ENCODE measurements at places on chromosomes 4 and X.

DNA sequence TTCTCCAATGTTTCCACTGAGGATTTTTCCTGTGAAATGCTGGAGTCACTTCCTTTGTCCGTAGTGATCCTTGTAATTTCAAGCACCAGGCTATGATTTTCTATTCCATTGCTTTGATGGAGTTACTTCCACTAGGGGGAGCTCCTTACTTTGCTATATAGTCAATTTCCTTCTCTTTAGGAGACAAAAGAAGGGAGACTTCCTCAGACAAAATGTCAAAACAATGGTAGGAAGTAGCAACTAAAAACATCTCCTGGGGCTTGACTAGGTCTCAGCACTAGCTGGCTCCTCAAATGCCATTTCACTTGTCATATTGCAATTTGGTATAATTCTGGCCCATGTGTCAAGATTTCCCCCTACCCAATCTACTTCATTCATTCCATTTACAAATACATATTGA is 24.1 kb downstream of the ZCCHC12 start:
- peak; percentile 64 for DNase-seq

DNA sequence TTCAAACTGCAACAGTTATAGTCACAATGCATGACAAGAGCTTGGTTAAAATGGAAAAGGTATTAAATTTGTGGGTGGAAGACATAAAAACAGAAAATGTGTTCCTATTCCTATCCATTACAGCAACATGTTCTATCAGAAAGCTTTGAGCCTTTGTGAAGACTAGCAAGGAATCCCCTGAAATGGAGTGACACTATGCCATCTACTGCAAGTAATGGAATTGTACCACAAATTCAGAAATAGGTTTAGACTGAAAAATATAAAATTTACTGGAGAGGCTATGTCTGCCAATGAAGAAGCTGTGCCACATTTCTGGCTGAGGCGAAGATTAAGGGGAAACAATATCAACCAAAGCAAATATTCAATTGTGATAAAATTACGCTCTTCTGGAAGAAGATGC is 247.9 kb downstream of the ADAM29 start:
- DNase-seq, result no peak

- no peak for DNase-seq
Measured at GRCh38 chr4:122909683-122910082, 12.7 kb downstream of the NUDT6 start.

DNA sequence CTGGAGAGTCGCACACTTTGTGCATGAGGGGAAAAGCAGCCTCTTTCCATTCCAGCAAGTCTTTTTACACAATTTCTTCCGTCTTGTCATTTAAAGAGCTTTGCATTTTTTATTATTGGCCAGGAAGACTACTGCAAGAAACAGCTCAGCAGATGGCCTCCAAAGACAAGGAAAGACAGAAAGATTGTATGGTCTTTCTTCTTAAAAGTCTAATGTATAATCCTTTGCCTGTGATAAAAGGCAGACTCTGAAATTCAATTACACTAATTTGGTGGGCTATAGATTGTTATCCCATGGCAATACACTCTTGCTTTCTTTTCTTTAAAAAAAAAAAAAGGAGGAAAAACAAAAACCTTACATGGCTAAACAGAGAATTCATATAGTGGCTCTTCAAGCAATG is 5.9 kb downstream of the CAPN6 start:
- DNase-seq, result no peak

GRCh38 chr4:101306225-101306624 is 41.1 kb downstream of the PPP3CA start:
- DNase-seq, result no peak

GRCh38 chr4:55355555-55355954 is 9.5 kb downstream of the SRD5A3 start:
- no peak for DNase-seq

DNA sequence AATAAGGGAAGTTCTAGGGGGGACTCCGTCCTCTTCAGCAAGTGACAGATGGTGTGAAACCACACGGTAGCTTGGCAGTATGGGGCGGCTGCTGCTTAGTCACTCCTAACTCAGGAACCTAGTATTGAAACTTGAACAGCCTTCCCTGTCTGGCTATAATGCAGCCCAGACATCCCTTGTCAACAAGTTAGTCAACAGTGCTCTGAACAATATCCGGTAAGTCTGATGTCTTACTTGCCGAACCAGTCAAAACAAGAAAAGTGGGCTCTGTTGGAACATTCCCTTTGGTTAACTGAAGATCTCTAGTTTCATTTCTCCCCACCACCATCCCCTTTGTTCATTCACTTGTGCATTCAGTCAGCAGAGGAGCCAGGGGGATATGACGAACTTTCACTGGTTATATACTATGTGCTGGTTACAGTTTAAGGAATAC is 18.7 kb upstream of the CXCL13 start:
- peak; percentile 11 for DNase-seq

- DNase-seq, result no peak
Measured at GRCh38 chr4:182143822-182144625, 99.2 kb upstream of the TENM3 start.

GRCh38 chr4:40251366-40251765 is 54.5 kb downstream of the RHOH start:
- no peak for DNase-seq

DNA sequence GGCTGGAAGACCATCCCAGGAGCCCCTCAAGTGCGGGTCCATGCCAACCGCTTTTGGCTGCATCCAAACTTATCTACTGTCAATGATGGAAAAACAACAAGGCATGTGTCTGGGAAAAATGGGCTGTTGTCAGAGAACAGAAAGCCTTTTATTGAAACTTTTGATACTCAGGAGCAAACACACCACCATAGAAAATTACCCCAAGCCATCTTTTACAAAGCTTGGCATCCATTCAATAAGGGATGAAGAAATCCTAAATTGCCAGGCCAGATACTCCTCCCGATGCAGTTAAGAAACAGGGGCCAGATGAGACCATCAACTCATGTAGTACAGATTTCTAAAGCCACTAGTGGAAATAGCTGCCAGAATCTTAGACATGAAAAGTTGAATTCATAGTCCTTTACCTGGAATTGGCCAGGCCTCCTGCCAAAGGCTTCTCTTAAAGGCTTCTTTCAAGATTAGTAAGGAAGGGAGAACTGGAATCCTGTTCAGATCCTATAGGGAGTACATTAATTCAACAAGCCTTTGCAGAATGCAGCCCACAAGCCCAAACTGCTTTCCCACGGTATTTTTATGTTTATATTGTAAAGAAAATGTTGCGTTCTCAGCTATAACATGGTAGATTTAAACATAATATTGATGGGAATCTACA is 145.4 kb upstream of the MAP3K15 start:
- no peak for DNase-seq

GRCh38 chr4:53602390-53602789 is 11.1 kb upstream of the LNX1 start:
- DNase-seq, result no peak

DNA sequence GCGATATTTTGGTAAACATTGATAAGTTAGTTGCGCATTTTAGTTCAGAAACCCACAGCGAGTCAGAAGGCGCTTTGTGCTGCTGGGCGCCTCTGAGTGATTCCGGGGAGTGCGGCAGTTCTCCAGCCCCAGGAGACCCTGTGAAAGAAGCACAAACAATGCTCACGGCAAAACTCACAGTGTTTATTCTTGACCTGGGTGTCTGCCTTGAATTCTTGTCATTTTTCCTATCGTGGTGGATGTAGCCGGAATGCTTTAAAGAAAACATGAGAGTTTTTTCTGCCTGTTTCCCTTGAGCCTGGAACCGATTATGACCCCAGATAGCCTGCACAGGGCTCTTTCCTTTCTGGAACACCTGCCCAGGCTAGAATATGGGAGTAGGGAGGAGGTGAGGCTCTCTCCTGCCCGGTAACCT is 6.7 kb downstream of the TBL1X start:
- no peak for DNase-seq

- no peak for DNase-seq
Measured at GRCh38 chr4:176409627-176410026, 89.9 kb downstream of the SPCS3 start.

- DNase-seq, result no peak
Measured at GRCh38 chr4:40843696-40844095, 93.9 kb downstream of the NSUN7 start.

- no peak for DNase-seq
Measured at GRCh38 chr4:20266215-20267082, 14.7 kb downstream of the SLIT2 start.

DNA sequence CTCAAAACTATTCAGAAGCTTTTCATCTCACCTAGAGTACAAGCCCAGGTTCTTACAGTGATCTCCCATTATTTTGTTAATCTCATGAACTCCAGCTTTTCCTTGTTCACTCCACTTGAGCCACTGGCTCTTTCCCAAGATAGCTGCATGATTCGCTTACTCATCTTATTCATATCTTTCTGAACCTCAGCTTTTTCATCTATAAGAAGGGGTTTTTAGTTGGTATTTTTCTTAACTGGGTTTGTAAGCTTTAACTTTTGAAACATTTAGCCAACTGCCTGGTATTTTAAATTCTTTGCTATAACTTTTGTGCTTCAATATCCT is 24.0 kb downstream of the GIMD1 start:
- DNase-seq, result no peak

GRCh38 chrX:70289793-70290770 is at the start of the genes KIF4A and PDZD11:
Gene KIF4A (plus strand): TSS chrX:70290104. CDS start chrX:70290459, 355 bp downstream.
Gene PDZD11 (minus strand): TSS chrX:70289927. CDS start chrX:70289341, 586 bp downstream.
- DNase-seq, result peak; percentile 70

DNA sequence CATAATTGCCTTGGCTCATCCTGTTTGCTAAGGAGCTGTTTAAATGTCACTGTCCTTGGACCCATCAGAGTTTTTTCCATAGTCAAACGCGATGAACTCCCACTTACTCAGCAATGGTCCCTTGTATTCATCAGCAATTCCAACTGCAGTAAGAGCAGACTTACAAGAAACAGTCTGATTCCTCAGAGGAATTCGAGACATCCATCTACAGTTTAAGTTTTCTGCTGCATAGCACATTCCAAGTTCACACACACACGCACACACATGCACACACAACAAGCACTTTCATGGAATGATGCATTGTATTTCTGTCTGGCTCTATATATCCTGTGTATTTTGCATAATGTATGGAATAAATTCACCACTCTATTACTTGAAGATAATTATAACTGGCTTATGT is 32.7 kb upstream of the TMEM150C start:
- no peak for DNase-seq

GRCh38 chr4:173990126-173990868 is 293.2 kb downstream of the FBXO8 start:
- DNase-seq, result no peak

- peak; percentile 6 for DNase-seq
Measured at GRCh38 chr4:6761649-6762615, 20.6 kb upstream of the KIAA0232 start.

DNA sequence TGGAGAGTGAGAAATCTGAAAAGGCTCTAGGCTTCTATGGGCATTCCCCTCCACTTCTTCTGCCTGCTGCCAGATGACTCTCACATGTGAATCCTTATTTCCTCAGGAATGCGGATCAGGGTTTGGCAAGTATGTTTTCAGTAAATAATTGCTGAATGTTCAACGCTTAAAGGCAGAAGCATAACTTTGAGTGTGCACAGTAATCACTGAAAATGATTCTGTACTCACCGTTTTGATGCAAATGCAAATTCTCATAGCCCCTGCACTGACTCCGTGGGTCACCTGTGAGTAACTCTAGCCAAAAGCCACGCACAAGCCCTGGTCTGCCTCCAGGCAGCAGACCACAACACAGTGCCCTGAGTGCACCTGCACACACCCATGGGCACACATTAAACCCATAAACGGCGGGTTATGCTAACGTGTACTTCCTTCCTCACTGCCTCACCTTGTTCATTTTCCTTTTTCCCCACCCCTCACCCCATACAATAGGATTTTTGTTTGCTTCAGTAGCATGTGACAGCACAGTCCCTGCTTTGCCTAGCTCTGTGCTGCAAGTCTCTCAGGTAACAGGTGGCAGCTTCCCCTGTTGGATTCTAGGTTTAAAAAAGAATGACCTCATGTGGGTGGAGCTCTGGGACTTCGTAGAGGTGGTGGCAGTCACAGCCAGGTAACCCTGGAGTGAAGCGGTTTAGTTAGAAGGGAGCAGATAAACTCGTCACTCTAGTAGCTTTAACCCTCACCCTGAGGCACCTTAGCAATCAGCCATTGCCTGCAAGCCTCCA is at the start of gene ARHGEF38:
Gene ARHGEF38, plus strand, starts transcription at position 656 of the 782 bp plus-strand sequence. CDS start 146 bp downstream, outside the sequence.
- DNase-seq, result no peak

GRCh38 chr4:175386776-175387507 is 425.1 kb downstream of the GPM6A start:
- DNase-seq, result no peak

DNA sequence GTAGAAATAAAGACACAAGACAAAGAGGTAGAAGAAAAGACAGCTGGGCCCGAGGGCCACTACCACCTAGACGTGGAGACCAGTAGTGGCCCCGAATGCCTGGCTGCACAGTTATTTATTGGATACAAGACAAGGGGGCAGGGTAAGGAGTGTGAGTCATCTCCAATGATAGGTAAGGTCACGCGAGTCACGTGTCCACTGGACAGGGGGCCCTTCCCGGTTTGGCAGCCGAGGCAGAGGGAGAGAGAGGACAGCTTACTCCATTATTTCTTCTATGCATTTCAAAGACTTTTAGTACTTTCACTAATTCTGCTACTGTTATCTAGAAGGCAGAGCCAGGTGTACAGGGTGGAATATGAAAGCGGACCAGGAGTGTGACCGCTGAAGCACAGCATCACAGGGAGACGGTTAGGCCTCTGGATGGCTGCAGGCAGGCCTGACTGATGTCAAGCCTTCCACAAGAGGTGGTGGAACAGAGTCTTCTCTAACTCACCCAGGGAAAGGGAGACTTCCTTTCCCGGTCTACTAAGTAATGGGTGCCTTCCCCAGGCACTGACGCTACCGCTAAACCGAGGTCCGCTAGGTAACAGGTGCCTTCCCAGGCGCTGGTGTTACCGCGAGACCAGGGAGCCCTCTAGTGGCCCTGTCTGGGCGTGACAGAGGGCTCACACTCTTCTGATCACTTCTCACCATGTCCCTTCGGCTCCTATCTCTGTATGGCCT is 44.9 kb downstream of the ZBTB49 start:
- DNase-seq, result peak; percentile 62

DNA sequence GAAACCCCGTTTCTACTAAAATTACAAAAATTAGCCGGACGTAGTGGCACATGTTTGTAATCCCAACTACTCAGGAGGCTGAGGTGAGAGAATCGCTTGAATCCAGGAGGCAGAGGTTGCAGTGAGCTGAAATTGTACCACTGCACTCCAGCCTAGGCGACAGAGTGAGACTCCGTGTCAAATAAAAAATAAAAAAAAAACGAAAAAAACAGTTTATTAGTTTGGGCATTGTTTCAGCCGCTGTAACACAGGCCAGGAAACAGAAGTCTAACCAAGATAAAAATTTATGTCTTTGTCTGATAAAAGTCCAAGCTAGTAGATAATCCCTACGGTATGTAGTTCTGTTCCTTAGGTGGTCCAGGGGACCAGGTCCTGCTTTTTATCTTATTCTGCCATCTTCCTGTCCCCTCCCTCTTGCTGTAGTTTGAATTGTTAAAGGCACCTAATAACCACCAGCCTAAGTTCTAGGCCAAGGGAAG is 21.4 kb downstream of the USO1 start:
- DNase-seq, result no peak
